ENCODE measurements at places on chromosomes 7 and 10.
A peak's percentile ranks its signal among the peaks of the same experiment; 100 is the strongest.

DNA sequence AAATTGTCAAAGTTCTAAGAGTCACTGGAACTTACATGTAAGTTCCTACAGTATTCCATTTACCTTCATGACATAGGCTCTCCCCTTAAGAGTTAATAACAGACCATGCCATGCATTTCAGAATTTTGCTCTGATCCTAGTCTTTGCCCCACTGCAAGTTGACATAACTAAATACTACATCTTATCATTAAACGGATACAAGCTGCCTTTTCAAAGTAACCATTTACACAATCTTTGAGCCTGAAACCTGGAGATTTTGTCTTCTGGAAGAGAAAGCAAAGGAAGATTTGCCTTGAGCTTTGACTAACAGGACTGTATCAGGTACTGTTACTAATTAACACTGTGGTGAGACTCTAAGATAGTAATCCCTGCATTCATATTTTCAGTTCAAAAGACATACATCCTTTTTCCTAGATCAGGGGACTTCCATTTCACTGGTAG is 9.3 kb upstream of the AKR1D1 start:
- DNase-seq: no peak

DNA sequence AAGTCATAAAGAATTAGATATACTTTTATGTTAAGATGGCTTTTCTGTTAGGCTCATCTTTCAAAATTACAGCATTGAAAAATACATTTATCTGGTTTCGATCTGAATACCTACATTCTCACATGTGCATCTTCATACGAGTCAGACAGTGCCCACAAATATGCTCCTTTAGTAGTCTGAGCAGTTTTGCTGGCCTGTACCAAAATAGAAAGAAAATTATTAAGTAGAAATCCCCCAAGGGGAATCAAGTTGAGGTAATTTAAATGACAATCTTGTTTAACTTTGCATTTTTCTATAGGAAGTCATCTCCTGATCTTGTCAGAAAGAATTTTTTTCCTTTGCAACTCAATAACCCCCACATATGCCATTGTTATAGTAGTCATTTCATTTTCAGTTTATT is 287.4 kb upstream of the SEMA3D start:
- DNase-seq: no peak

- DNase-seq: no peak
Measured at GRCh38 chr10:15370212-15370855, 755 bp downstream of the FAM171A1 start.

- DNase-seq: no peak
Measured at GRCh38 chr7:18458830-18459229, 36.7 kb upstream of the HDAC9 start.

- no peak for DNase-seq
Measured at GRCh38 chr7:90603346-90603745, 7.2 kb downstream of the CDK14 start.

- no peak for DNase-seq
Measured at GRCh38 chr7:71237945-71238344, 106.0 kb downstream of the GALNT17 start.

- no peak for DNase-seq
Measured at GRCh38 chr7:713488-714230, 12.8 kb upstream of the DNAAF5 start.

- DNase-seq: no peak
Measured at GRCh38 chr10:113517165-113517900, 35.5 kb upstream of the HABP2 start.

GRCh38 chr7:87148332-87148955 is 3.8 kb upstream of the DMTF1 start:
- DNase-seq: no peak

- no peak for DNase-seq
Measured at GRCh38 chr10:57314046-57314445, 953.0 kb upstream of the ZWINT start.

DNA sequence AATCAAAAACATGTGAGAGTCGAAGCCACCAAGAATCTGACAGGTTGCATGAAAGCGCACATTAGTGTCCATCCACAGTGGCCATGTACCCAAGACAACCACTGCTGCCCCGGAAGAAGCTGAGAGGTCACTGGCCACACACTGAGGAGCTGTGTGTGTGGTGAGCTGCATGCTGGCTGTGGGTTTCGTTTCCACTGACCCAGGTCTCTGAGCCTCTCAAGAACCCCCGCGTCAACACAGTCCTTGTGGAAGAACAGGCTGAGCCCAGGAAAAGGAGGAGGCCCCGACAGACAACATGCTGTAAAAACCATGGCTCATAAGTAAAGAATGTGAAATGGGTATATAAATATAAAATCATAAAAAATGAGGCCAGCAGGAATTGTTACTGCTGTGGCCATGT is 8.2 kb downstream of the VIPR2 start:
- DNase-seq: no peak

GRCh38 chr7:157993406-157994105 is 594.1 kb downstream of the PTPRN2 start:
- DNase-seq: no peak

GRCh38 chr10:80714566-80714965 is 176.9 kb downstream of the SH2D4B start:
- no peak for DNase-seq

DNA sequence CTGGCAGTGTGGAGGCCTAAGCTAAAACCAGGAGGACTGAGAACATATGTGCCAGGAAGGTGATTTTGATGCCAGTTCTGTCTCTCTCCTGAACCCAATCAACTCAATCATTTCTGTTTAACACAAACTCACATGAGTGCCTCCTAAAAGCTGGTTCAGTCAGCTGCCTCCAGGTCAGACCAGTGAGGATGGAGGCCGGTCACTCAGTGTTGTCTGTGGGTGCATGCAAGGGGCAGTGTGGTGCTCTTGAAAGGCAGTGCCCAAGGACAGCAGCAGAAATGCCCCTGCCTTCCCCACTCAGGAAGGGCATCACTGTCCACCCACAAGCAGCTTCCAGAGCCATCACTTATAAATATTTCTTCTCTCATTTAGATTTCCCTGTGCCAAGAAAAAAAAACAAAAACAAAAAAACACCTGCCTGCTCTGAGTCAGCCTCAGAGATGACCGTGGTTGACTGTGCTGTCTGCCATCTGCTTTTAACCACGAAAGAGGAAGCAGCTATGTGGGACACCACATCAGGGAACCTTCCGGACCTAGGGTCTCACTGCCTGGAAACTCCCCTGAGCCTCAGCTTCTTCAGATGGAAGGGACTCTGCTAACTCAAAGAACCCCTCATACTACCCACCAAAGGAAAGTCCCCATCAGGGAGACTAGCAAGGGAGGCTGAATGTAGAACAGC is 39.1 kb downstream of the VOPP1 start:
- DNase-seq: peak; percentile 42

- DNase-seq: no peak
Measured at GRCh38 chr7:40986351-40986873, 716.5 kb downstream of the INHBA start.

- no peak for DNase-seq
Measured at GRCh38 chr7:98643236-98643985, 26.3 kb downstream of the NPTX2 start.

GRCh38 chr7:137656850-137657232 is 189.9 kb downstream of the DGKI start:
- no peak for DNase-seq

DNA sequence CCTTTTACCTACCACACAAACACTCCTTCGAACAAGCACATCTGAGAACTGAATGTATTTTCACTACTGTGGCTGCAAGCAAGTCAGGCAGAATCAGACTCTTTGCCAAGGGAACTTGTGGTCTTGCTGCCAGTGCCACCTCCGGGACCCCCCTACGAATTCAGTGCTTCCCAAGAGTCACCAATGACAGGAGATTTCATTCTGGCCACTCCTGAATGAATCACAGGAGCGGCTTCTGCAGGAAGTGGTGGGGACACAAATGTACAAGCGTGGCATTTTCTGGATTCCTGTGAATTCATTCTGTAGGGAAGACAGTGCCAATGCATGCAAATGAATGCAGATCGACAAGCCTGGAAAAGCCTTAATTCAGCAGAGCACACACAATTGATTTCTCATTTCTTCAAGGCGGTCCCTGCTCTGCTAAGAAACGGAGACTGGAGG is 161.2 kb downstream of the CAMK1D start:
- DNase-seq: no peak

GRCh38 chr10:32489901-32490300 is 44.0 kb downstream of the CCDC7 start:
- no peak for DNase-seq

DNA sequence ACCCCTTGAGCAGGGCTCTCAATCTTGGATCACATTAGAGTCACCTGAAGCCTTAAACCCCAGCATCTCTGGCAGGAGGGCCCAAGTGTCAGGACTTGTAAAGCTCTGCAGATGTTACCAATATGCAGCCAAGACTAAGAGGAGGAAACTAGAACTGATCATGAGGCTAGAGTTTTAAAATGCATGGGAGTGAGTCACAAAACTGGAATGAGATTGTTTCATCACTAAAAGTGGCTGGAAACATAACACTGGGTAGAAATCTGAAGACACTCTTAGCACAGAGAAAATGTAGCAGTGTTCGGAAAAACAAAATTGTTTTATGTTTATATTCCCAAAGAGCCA is 63.3 kb upstream of the GHITM start:
- no peak for DNase-seq

DNA sequence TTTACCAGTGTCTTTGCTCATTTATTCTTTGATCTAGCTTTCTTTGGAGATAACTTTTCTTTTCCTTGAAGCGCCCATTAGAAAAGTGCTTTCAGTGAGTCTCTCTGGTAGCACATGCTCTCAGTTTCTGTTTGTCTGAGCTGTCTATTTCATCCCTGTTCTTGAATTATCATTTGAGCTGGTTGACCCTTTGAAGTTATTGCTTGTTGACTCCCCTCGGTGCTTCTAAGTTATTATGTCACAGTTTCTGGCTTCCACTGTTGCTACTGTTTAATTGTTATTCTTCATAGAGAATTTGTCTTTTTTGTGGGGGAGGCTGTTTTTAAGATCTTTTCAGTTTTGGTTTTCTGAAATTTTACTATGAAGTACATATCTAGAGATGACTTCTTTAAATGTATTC is 11.4 kb upstream of the PRF1 start:
- DNase-seq: no peak

DNA sequence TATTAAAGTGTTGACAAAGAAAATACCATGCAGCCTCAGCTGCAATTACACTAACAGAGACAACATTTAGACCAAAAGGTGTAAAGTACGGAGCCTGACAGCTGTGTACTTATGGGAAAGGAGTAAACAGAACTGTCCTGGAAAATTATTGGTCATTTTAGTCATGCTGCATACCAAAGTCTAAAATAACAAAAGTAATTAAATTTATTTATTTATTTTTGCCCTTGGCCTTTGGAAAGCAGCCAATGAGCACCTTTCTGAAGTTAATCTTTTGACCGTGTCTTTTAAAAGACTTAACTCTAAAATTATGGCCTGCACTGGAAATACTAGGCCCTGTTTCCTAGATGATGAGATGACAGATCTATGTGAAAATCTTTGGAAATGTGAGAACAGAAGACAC is 597.6 kb downstream of the NXPH1 start:
- DNase-seq: no peak

DNA sequence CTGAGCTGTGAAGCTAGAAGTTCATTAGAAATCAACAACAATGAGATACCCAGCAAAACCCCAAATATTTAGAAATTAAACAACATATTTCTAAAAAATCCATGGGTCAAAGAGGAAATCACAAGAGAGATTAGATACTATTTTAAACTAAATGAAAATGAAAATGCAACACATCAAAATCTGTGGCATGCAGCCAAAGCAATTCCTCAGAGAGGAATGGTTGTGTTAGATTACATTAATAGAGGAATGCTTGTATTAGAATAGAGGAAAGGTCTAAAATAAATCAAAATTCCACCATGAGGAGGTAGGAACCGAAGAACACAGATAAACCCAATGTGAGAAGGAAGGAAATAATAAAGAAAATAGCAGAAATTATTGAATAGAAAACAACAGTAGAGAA is 642.1 kb upstream of the GALNT17 start:
- DNase-seq: no peak

DNA sequence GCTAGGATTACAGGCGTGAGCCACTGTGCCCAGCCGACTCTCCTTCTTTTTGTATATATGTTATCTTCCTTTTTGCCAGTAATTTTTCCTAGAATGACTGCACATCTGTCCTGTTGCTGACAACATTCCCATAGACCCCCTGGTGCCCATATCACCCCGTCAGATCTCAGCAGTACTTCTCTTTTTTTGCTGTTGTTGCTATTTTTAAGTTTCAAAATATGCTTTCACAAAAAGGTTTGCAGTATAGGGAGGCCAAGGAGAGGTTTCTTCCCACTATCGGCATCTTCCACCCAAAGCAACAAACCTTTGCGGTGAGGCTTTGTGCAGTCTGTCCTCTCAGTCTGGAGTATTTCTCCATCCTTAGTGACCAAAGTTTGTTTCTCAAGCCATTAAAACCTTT is 23.1 kb downstream of the PIK3CG start:
- no peak for DNase-seq

GRCh38 chr10:17038627-17039026 is 91.0 kb downstream of the CUBN start:
- no peak for DNase-seq

GRCh38 chr7:22718200-22718711 is 8.7 kb upstream of the IL6 start:
- no peak for DNase-seq

- no peak for DNase-seq
Measured at GRCh38 chr7:66178258-66178657, 26.9 kb upstream of the TPST1 start.

GRCh38 chr7:51300762-51301674 is 15.6 kb downstream of the COBL start:
- no peak for DNase-seq

DNA sequence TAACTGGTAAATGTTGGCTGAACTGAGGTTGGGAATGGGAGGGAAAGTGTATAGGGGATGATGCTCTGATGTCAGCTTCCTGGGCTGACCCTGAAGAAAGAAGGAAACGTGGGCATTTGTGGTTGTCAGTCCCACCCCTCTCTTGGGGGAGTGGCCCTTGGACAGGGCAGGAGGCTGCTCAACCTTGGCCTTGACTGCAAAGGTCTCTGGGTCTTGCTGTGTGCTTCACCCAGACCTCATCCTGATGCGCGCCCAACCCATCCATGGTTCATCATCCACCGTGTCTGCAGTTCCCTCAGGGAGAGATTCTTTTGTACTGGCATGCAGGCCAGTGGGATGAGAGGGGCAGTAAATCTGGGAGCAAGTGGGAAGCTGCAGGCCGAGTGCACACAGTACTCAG is 4.7 kb upstream of the ZYX start:
- DNase-seq: no peak

Measured in stimulated activated CD8-positive, alpha-beta memory T cell treated with anti-CD3 and anti-CD28 coated beads, Interleukin-7, amount 100 ng/mL, for 1 hour (primary cell).